ENCODE measurements at places on chromosomes 5 and 9.
A peak's percentile ranks its signal among the peaks of the same experiment; 100 is the strongest.

DNA sequence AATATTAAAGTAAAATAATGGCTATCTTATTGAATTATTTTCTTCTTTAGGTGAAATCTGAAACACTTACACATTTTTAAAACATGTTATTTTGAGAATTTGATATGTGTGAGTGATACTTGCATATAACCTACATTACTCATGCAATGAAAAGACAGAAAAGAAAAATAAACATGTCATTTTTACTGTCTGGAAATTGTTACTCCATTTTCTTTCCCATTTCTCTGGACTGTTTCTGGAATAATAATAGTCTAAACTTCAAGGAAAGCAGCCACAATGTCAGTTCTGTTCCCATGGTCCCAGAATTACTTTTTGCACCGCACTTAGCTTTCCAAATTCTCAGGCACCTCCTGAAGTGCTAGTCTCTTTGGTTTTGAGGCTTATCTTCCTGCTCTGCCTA is 145.5 kb downstream of the PRR16 start:
- no peak for DNase-seq

GRCh38 chr9:127523312-127523851 is 72.1 kb downstream of the LRSAM1 start:
- DNase-seq: no peak

DNA sequence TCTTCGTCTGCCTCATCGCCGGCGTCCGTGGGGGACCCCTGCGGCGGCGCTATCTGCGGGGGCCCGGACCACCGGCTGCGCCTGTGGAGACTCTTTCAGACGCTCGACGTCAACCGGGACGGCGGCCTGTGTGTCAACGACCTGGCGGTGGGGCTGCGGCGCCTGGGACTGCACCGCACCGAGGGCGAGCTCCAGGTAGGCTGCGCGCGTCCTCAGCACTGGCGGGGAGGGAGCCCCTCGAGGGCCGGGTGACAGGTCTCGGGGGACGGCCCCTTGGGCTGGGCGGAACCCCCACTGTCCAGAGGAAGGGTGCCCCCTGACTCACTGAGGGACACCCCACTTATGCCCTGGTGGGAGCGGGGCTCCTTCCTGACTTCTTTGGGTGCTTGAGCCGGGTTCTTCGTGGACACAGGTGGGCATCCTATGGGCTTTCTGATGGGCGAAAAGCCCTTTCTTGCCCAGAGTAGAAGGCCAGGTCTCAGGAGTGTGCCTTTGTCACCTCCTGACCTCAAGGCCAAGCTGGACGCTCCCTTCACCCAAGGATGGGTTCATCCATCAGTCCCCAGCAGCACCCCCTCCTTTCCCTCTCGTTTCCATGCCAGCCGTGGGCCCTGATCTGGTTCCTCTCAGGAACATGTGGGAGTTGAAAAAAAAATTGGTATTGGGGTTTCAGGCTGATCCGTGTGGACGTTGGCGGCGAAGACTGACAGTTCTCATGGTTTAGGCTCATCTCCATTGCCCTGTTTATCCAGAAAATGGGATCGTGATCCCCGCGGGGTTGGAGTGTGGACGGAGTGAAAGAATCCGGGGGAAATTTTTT is 564 bp downstream of the SLC25A25 start:
- peak; percentile 27 for DNase-seq

- DNase-seq: peak; percentile 42
Measured at GRCh38 chr5:115431116-115431515, 113.5 kb downstream of the FEM1C start.

- no peak for DNase-seq
Measured at GRCh38 chr5:169656125-169656901, 19.2 kb downstream of the DOCK2 start.

DNA sequence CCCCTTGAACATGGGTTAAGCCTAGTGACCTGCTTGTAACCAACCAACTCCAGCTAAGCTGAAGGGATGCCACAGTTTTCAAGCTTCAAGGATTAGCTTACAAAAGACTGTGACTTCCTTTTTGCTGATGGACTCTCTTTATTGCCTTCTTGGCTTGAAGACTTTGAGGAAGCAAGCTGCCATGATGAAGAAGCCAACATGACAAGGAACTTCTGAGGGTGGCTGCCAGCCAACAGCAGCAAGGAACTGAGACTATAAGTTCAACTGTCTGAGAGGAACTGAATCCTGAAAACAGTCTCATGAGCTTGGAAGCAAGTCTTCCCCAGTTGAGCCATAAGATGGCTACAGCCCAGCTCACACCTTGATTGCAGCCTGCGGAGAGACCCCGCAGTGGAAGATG is 116.1 kb upstream of the TAF11L2 start:
- DNase-seq: no peak
